Muscle of leg (tissue), 16 donors: ENCODE measurements at places on chromosomes 2 and 18. TPM values are rescaled to one million over a fixed set of nuclear protein-coding genes. Genes with fewer than 3 reads are reported as not detected.
A peak's percentile ranks its signal among the peaks of the same experiment; 100 is the strongest.

DNA sequence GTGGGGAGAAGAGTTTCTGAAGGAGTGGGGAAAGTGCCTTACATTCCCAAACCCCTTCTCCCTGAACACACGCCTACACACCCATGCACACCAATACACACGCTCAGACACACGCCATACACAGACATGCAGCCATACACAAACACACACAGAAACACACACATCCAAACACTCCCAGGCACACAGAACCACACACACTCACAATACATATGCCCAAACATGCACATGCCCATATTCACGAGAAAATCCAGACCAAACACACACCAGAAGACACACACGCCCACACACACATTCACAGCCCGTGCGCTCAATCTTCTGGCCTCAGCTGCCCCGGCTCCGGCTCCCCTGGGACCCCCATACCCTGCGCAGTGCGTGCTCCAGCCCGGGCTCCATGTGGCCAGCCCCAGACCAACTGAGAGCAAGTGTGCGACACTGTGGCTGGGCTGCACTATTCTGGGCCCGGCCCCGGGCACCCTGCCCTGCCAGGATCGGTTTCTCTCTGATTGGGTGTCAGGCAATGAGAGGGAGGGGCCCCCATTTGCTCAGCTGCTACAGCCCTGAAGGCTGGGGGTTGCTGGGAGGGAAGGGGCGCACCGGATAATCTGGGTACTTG lies at the start of gene PRKAG3:
PRKAG3 (minus strand) TSS at position 426 of the 613 bp plus-strand sequence.
- H3K36me3 ChIP-seq: peaks cover 4% of the 10 kb centered on the region
- peak within 1 kb of the TSS; percentile 94 for H3K27ac ChIP-seq
- H3K4me3 ChIP-seq: peak within 1 kb of the TSS; percentile 53
- peaks cover 2% of the 10 kb centered on the region for H3K27me3 ChIP-seq
- peak; percentile 78 for DNase-seq

- no peaks in the 10 kb centered on the region for H3K27me3 ChIP-seq
- no peaks in the 10 kb centered on the region for H3K4me1 ChIP-seq
- no peaks in the 10 kb centered on the region for H3K36me3 ChIP-seq
- no peak for DNase-seq
- H3K27ac ChIP-seq: no peak overlapping the region
Observed at GRCh38 chr18:63586431-63586830, 712 bp upstream of the SERPINB13 start.

GRCh38 chr2:40240070-40240469 lies 211.8 kb downstream of the SLC8A1 start:
- H3K4me3 ChIP-seq: no peak overlapping the region
- H3K36me3 ChIP-seq: no peaks in the 10 kb centered on the region
- H3K4me1 ChIP-seq: peaks cover 7% of the 10 kb centered on the region
- H3K27me3 ChIP-seq: no peaks in the 10 kb centered on the region

DNA sequence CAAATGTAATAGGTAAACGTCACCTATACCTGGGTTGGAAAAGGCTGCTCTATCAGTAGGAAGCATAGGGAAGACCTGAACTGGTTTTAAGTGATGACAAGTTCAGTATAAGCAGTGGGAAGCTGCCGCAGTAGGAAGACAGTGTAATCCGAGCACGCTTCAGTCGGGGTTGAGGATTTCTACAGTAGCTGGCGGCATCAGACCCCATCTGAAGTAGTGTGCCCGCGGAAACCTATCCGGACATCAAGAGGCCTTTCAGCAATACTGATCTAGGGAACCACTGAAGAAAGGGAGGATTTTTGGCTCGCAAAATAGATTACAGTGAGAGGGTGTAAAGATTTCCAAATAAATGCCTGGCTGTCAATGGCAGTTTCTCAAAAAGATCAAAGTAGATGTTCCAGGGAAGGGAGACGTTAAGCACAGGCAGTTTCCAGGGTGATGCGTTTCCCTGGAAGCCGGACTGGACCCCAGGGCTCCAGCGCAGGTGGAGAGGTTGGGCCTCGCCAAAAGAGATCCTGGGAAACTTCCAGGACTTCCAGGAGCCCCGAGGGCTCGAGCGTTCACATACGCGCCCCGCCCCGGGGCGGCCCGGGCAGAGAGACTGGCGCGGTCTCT lies 5.3 kb downstream of the LOXL3 start:
- peak overlapping the region; percentile 40 for H3K27ac ChIP-seq
- peak overlapping the region; percentile 64 for H3K4me3 ChIP-seq
- DNase-seq: peak; percentile 75
- peaks cover 9% of the 10 kb centered on the region for H3K27me3 ChIP-seq
- H3K4me1 ChIP-seq: peaks cover 31% of the 10 kb centered on the region
- peaks cover 2% of the 10 kb centered on the region for H3K36me3 ChIP-seq

DNA sequence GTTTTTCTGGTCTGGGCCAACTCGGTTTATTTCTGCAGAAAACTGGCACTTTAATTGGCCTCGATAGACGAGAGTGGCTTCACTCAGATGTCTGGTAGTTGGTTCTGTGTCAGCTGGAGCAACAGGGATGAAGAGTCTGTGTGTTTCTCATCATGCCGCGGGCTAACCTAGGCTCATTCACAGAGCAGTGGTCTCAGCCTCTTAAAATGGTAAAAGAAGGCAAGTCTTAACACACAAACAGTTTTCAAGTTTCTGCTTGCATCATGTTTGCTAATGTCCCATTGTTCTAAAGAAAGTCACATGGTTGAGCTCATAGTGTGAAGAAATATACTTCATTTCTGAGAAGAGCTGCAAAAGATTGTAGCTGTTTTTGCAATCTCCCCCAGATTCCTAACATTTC lies 37.5 kb upstream of the ANXA4 start:
- DNase-seq: no peak
- H3K4me1 ChIP-seq: no peaks in the 10 kb centered on the region
- no peaks in the 10 kb centered on the region for H3K27me3 ChIP-seq
- no peak overlapping the region for H3K4me3 ChIP-seq

The DQX1 gene
- 0.04 TPM for total RNA-seq

The CHRNG gene
- 77.7 TPM for total RNA-seq
